ENCODE measurements at places on chromosomes 2 and 18.

DNA sequence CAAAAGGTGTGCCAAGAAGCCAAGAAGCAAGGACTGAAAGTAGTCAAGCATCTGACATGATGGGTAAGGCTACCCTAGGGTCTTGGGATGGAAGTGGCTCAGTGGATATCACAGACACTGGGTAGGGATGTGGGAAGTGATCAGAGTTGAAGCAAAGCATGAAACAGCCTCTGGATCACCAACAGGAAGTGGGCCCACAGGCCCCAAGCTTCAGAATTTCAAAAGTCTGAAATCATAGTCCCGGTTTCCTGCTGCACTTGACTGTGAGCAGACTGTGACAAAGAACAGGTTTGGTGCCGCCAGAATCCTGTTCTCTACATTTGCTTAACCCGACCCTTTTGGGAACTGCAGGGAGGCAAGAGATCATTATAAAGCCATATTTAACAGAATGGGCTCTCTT, 57.4 kb downstream of the SP100 start:
- DNase-seq, result peak; percentile 35

GRCh38 chr18:8844721-8845148, 139.4 kb downstream of the MTCL1 start:
- no peak for DNase-seq

DNA sequence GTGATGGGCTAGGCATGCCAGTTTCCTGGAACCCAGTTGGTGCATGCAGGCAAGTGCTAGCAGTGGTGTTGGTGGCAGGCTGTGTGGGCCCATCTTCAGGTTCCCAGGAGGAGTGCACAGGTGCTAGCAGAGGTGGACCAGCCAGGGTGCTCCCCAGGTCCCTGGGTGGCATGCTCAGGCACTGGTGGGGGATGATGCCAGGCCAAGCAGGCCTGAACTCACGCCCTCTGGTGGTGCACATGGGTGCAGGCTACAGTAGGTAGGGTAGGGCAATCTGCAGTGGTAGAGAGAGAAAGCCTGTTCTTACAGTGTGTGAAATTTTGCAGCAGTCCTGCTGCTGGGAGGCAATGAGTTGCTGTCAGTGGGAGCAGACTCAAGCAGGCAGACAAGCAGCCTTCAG, 1651.8 kb downstream of the DPP10 start:
- no peak for DNase-seq

GRCh38 chr18:6374935-6375529, 39.7 kb downstream of the L3MBTL4 start:
- DNase-seq, result no peak

DNA sequence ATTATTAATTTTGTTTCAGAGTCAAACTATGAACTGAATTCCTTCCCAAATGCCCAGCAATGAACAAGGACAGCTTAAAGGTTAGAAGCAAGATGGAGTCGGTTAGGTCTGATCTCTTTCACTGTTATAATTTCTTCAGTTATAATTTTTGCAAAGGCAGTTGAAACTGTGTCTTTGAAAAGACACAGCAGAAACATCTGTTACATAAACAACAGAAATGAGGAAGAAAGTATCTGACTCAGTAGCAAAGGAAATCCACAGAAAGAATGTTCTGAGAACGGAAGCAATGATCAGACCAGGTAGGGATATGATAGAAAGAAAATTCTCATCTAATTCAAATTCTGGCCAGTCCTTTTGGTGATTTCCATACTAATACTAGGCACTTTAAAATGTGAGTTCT, 5.2 kb upstream of the RMC1 start:
- DNase-seq, result peak; percentile 35

GRCh38 chr18:44568342-44568741, 112.3 kb upstream of the SETBP1 start:
- DNase-seq, result no peak

DNA sequence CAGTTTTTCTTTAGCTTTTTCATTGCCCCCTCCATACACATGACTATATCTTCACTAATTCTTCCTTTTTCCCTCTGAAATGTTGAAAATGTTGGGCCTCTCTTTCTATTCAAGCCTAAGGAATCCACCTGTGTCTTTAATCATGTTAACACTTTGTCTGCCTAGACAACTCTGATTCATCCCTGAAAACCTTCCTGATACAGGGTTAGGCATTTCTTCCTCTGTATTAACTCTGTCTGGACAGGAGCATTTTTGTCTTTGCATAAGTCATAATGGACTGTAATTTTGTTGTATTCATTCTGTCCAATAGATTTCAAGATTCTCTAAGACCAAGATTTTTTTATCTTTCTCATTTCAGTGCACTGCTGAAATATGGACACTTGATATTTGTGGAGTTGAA, 297.3 kb downstream of the IKZF2 start:
- DNase-seq, result no peak

DNA sequence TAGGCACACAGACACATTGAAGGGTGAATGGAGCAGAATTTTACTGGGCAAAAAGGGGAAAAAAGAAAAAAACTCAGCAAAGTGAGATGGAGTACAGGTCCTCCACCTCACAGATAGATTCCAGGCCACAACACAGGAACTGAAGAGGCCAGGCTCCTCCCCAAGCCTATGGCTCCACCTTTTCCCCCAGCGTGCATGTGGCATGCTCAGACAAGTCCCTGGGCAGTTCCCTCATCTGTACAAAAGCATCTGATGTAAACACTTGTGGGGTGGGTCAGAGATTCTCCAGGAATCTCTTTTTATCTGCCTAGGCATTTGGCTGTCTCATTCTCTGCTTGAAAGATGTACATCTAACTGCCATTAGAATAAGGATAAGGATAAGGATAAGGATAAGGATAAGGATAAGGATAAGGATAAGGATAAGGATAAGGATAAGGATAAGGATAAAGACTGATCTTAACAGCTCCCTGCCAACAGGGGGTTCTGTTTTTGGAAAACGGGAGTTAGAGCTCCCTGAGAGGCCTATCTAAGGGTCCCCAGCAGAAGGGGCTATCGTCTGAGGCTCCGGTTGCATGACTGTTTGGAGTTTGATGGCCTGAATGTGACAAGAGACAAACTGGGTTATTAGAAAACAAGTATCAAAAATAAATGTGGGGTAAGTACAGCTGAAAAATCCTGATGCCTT, 17.2 kb upstream of the ASXL3 start:
- DNase-seq, result no peak

DNA sequence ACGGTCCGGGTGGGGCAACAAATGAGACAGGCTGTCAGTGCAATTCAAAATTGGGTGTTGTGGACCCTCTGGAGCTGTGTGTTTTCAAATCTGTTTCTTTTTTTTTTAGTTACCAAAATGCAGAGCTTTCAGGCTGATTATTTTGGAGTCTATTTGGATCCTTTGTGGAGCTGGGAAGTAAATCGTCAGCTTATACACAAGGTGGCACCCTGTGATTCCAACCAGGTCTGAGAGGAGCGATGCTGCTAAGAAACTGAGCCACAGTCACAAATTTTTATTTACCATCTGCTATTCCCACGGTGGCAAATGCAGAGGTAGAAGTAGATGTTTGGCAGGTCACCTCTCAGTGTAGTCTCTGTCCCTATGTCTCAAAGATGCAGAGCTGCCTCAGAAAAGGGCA, 3.8 kb upstream of the EPC2 start:
- no peak for DNase-seq

DNA sequence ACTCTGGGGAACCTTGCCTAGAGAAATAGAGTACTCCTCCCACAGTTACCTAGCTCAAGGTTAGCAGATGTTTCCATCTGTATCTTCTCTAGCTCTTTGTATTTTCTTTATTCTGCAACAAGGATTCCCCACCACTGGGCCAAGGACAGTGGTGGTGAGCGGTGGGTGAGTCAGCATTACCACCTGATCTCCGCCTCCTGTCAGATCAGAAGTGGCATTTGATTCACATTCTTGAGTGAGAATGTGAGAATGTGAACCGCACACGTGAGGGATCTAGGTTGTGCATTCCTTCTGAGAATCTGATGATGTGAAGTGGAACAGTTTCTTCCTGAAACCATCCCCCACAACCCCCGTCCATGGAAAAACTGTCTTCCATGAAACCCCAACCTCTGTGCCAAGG, 9.0 kb downstream of the EPB41L3 start:
- DNase-seq, result no peak

- DNase-seq, result no peak
Observed at GRCh38 chr2:108623616-108624015, 89.3 kb downstream of the LIMS1 start.

GRCh38 chr18:24306201-24306600, 91.4 kb downstream of the OSBPL1A start:
- DNase-seq, result no peak
